Brain microvascular endothelial cell (primary cell): ENCODE measurements at places on chromosomes 13 and 19.

DNA sequence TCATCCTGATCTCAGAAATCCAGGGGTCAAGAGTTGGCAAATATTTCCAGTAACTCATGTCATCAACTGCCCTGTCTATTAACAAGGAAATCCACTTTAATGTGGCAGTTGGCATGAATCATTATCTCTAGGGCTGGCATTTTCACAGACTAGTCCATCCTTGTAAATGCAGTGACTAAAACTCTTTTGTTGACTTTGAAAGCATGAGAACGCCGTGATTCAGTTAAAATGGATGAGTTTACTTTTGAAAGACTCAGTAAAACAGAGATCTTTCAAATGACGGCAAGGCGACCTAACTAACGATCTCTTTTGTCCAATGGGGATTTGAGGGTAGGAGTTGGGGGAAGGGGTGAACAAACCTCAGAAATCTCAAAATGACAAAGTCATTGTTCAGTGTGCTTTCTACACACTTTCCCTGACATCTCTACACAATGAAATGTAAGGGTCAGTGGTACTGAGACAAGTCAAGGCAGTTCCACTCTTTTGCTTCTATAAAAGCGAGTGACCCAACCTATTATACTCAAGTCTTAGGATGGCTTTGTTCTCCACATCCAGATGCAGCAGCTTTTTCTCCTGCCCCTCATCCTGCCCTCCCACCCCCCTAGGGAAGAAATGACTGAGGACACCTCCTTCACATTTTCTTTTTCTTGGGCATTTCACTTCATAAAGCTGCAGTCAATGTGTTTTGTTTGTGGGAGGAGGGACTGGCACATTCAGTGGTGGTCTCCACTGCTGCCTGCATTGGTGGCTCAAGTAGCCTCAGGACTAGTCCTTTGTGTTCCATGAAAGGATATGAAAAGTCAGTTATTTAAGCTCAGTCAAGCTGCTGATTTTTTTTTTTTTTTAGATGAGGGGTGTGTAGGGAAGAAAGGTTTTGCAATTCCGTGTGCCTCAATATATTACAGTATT, 200.5 kb downstream of the ABCC4 start:
- peak; percentile 66 for DNase-seq

GRCh38 chr19:495402-496111, 729 bp upstream of the MADCAM1 start:
- peak; percentile 11 for DNase-seq

- peak; percentile 36 for DNase-seq
Observed at GRCh38 chr19:15297416-15298224, 34.7 kb downstream of the BRD4 start.

- DNase-seq: no peak
Observed at GRCh38 chr19:6801485-6802086, 29.1 kb downstream of the VAV1 start.

- DNase-seq: no peak
Observed at GRCh38 chr19:49727217-49728030, 35.7 kb downstream of the TSKS start.

DNA sequence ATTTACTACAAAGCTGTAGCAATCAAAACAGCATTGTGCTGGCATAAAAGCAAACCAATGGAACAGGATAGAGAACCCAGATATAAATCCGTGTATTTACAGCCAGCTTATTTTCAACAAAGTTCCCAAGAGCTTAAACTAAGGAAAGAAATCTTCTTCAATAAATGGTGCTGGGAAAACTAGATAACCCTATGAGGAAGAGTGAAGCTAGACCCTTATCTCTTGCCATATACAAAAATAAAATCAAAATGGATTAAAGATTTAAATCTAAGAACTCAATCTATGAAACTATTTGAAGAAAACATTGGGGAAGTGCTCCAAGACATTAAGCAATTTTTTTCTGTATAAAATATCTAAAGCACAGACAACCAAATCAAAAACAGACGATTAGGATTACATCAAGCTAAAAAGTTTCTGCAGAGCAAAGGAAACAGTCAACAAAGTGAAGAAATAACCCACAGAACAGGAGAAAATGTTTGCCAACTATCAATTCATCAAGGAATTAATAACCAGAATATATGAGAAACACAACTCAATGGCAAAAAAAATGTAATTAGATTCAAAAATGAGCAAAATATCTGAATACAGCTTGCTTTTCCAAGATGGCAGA, 480.7 kb downstream of the LMO7 start:
- DNase-seq: no peak

DNA sequence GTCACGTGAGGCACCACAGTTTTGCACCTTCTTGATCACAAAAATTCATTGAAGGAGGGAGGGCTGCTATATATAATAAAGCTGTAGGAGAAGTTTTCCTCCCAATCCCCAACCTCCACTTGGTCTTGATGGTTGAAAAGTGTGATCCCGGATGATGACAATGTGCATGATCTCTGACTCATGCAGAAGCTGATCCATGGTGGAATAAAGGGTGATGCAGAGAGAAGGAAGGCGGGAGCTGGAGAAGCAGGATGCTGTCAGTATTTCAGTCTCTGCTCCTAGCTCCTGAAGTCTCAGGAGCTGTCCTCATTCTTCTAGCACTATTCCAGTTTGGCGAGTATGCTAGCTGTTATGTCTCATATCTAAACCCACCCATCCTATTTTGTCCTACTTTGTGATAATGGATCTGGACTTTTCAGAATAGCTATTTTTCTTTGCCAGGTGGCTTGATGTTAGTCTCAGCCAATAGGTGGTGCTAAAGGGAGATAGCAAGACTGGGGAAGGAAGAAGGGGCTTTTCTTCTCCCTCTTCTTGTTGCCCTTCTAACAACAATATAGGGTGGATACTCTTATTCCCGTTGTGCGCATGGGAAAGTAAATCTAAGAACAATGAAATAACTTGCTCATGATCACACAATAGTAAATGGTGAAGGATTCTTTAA, 65.6 kb upstream of the HTR2A start:
- peak; percentile 12 for DNase-seq

DNA sequence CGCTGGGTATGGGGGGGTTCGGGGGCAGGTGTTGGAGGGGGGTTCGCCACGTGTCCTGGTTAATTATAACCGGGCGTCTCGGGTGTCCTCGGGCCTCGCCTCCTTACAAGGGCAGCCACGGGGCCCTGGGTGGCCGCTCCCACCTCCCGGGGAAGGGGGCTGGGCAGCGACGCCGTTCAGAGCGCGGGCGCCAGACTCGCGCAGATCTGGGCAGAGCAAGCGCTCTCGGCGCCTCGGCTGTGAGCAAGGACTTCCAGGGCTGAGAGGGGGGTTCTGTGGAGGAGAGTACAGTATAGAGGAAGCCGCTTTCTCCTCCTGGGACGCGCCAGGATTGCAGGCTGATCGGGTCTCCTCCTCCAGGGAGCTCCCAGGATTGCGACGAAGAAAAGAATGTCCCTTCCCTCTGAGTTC, 1.0 kb upstream of the CKM start:
- no peak for DNase-seq

DNA sequence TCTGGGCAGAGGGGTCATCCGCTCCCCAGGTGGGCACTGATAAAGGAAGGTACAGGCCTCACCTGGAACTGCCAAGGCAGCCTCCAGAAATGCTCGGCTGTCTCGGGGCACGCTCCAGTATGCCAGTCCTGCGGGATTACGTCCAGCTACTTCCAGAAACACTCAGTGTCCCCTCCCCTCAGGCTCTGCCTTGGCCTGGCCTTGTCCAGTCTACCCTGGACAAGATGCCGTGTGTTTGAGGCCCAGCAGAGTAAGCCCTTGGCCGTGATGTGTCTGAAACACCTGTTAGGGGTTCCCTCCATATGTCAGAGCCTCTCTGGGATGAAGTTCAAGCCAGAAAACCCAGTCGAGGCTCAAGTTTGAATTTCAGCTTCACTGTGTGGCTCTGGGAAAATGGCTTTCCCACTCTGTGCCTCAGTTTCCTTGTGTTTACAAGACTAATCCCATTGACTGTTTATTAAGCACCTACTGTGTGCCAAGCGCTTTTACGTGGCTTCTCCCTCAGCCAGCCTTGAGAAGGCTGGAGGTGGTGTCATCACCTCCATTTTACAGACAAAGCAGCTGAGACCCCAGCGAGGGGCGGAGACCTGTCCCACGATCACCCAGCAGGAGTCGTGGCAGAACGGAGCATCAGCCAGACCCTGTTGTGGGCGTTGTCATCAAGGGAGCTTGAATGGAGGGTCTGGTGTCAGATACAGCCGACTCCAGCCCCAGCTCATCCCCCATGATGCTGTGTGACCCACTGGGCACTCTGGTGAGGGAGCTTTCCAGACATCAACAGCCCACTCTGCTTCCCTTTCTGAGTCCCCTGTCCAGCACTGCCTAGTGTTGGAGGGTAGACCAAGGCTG, 2.0 kb upstream of the PIK3R2 start:
- no peak for DNase-seq

- DNase-seq: no peak
Observed at GRCh38 chr13:71278512-71278911, 588.5 kb downstream of the DACH1 start.

GRCh38 chr13:97422118-97423054, 11.6 kb upstream of the RAP2A start:
- DNase-seq: no peak

DNA sequence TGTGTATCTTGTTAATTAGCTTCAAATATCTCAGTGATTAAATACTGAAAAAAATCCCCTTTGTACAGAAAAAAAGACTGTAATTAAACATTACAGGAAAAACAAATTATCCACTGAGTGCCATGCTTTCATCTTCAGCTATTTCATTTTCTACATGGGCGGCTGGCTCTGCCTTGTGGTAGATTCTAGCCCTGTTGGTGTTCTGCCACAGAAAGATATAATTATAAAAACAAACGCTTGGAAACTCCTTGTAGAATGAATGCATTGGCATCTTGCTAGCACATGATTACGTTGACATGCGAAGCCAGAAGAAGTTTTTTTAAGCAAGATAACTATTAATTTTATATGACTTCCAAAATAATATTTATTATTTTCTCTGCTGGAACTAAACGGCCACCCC, 496.8 kb downstream of the MYO16 start:
- no peak for DNase-seq

DNA sequence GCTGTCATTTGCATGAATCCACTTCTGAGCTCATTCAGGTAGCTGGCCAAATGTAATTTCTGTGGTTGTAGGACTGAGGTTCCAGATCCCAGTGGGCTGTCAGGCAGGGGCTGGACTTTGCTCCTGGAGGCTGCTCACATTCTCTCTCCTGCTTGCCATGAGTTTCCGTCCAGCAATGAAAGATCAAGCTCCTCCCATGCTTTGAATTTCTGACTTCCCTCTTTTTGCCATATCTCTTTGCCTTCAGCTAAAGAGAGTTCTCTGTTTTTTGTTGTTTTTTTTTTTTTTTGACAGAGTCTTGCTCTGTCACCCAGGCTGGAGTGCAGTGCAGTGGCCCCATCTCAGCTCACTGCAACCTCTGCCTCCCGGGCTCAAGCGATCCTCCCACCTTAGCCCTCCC, 76.9 kb downstream of the ING1 start:
- no peak for DNase-seq
